ENCODE measurements at places on chromosomes 5 and 9.

GRCh38 chr5:138983984-138984383 is 108.8 kb upstream of the LRRTM2 start:
- no peak for DNase-seq

DNA sequence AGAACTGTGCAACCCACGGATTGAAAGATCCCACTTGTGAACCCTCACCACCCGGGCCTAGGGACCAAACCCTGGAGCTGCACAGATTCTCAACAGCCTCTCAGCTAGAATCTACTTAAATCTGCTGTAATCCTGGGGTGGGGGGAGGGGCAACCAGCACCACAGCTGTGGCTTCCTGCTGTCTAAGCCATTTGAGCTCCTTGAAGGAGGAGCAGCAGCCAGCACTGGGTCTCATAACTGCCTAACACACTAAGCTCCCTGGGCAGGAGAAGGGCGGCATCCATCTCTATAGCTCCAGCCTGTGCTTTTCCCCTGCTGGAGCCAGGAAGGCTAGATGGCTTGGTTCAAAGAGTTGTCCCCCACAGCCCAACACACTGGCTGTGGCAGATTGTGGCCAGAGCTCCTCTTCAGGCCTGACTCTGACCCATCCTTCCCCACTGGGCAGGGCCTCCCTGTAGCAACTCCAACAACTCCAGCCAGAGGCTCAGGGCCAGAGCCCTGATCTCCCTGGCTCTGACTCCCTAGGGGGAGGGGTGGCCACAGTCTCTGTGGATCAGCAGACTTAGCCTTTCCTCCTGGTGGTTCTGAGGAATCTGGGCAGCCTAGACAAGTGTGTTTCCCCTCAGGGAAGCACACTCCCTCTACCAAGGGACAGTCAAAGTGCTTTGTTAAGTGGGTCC is 72.0 kb upstream of the C9orf72 start:
- no peak for DNase-seq

- no peak for DNase-seq
Measured at GRCh38 chr5:117201001-117201400, 626.4 kb upstream of the SEMA6A start.

- no peak for DNase-seq
Measured at GRCh38 chr9:73264631-73265030, 113.0 kb downstream of the ANXA1 start.

GRCh38 chr9:127586096-127586495 is 26.0 kb upstream of the STXBP1 start:
- no peak for DNase-seq

- peak; percentile 54 for DNase-seq
Measured at GRCh38 chr5:14264605-14265316, 121.6 kb downstream of the TRIO start.

GRCh38 chr5:163161512-163161911 is 275.9 kb upstream of the CCNG1 start:
- DNase-seq = no peak

- DNase-seq = no peak
Measured at GRCh38 chr5:1526681-1527131, 2.9 kb upstream of the LPCAT1 start.

DNA sequence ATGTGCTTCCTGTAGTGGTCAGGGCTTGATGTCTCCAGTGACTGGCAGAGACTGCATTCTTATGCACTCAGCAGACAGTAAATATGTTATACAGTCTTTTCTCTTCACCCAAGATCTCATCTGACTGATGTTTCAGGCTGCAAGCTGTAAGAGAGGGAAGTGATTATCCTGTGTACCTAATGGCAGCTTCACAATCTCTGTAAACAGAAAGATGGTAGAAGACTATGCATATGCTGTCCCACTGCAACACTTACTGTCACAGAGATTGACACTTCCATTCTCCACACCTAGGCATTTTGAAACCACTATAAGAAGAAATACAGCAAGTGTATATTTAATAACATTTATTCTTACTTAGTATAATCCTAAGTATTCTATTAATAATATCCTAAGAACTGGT is 97.6 kb upstream of the ANXA1 start:
- no peak for DNase-seq

DNA sequence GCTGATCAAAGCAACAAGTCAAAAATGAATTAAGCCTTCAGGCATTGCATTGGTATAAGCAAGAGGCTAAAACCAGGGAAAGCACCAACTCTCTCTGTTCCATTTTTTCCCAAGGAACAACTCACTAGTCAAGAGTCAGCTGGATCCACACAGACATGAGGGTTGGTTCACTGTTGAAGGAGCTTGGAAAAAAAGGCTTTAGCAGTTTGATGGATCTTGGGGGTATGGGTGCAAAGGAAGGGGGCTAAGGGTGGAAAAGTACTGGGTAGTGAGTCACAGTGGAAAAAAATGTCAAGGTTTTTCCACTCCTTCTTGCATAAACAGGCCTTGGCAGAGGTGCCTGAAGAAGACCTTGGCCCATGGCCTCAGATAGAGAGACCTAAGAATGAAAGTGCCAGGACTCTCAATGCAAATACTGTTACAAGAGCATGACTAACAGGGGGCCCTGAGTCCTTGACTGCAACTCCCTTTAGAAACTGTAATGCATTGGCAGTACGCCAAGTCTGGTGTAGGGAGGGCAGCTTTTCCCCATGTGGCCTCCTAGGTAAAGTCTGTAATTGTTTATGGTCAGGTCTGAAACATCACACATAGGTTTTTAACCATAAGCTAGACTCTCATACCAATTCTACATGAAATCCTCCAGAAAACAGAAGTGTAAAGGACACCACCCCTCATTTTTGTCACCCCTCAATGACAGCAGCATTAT is 23.7 kb downstream of the ACTL7A start:
- no peak for DNase-seq

GRCh38 chr9:18314316-18314715 is 159.6 kb upstream of the ADAMTSL1 start:
- no peak for DNase-seq

DNA sequence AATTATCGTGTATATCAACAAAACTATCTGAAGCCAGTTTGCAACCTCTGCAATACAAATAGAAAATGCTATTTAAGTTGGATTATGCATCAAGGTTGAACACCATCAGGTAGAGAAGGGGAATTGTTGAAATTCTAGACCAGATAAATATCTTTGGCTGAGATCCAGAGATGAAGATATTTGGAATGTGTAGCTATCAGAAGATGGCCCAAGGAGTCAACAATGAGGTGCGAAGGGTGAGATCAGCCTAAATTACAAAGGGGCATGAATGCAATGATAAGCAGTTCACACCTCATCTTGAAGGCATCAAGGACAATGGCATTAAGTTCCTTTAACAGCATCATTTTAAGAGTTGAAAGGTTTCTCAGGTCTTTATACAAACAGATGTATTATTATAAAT is 572.1 kb upstream of the DMAC1 start:
- no peak for DNase-seq

- DNase-seq = no peak
Measured at GRCh38 chr5:66365981-66366380, 221.9 kb downstream of the SREK1 start.

- DNase-seq = no peak
Measured at GRCh38 chr9:121960665-121961064, 132.4 kb downstream of the TTLL11 start.

GRCh38 chr9:37840560-37841194 is 40.1 kb downstream of the DCAF10 start:
- no peak for DNase-seq

DNA sequence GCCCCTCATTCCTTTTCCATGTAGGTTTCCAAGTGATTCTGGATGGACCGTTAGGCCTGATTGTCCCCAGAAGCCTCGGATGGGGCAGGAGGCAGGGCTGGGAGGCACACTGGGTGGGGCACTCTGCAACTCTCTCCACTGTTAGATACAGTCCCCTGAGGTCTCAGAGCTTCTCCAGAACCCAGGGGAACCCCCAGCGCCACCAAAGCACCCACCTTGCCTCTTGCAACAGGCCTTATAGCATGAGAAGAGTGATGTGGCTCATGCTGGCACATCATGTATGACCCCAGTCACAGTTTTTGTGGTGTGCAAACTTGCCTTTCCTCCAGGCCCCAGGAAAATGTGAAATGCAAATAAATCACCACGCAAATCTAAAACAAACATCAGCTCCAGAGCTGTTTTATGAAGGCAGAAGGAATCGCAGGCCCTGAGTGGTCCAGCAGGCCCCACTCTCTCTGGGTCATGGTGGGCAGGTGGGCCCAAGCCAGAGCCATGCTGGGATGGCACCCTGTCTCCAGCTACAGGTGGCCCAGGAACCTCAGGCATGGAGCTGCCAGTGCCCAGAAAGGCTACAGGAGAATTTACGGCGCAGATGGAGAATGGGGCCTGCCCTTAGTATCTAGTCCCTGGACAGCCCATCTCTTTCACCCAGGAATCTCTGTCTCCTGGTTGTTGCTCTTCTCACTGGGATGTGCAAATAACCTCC is 36.3 kb upstream of the CDKN2AIPNL start:
- DNase-seq = no peak

GRCh38 chr5:86155796-86156195 is 461.9 kb upstream of the COX7C start:
- DNase-seq = no peak

GRCh38 chr5:108074626-108075025 is 307.3 kb downstream of the FBXL17 start:
- no peak for DNase-seq

GRCh38 chr5:43190755-43191603 is 1.0 kb upstream of the NIM1K start:
- DNase-seq = no peak

All from stimulated activated CD8-positive, alpha-beta memory T cell treated with anti-CD3 and anti-CD28 coated beads, Interleukin-7, amount 100 ng/mL, for 1 hour (primary cell).